ENCODE measurements at places on chromosomes 16 and 17.

GRCh38 chr16:85984947-85985451 is 86.0 kb downstream of the IRF8 start:
- DNase-seq: no peak

GRCh38 chr17:83195330-83196023 is 116.1 kb downstream of the METRNL start:
- DNase-seq: peak; percentile 2

GRCh38 chr16:70659953-70660671 is 13.8 kb downstream of the IL34 start:
- no peak for DNase-seq

- no peak for DNase-seq
Measured at GRCh38 chr16:8391257-8391656, 199.1 kb downstream of the TMEM114 start.

DNA sequence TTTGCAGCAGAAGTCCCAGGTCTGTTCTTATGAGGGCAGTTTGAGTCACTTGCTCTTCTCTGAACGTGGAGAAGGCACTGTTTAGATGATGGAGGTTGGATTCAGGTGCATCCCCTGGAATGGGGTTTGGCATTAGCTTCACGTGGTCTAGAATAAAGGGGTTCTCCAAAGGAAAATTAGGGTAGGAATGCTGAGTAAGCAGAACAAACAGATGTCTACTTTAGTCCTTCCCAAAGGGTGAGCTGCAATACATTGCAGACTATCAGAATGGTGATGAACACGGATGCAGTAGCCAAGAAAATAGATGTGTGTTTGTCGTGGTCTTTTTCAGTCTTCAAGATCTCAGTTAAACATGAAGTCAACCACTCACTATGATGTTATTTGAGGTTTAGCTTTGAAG is 3.3 kb upstream of the CBLN1 start:
- DNase-seq: no peak

GRCh38 chr17:4327606-4328005 is 38.9 kb downstream of the UBE2G1 start:
- DNase-seq: no peak
